ENCODE measurements at places on chromosomes 6 and 20.

DNA sequence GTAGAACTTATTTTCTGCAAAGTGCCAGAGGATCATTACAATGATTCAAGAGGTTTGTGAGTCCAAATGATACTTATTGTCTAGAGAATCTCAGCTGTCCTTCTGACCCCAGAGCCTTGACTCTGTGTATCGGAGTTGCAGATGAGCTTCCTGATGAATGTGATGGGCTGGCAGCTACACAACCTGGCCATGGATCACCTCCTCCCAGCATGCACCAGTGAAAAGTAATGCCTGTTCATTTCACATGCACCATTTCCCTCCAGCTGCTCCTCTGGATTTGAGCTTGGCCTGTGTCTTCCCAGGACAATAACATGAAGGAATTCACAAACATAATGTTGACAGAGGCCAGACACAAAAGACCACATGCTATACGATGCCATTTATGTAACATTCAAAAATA, 30.0 kb downstream of the SNHG17 start:
- no peak for DNase-seq

DNA sequence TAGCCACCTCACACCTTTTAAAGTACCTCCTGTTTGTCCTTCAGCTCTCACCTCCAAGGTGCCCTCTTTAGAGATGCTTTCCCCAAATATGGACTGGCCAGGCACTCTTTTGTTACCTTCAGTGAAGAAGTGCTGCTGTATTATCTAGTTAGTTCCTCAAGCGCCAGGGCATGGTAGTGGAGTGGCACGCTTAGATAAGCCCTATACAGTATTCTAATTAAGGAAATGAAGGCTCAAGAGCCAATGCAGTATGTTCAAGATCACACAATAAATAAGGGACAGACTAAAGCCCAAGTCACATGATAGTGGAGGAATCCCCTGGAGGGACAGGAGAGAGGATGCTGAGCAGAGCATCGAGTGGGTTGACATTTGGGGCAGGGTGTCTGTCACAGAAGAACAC, 28.5 kb upstream of the GFOD1 start:
- DNase-seq: no peak

- DNase-seq: no peak
These were observed 20.6 kb downstream of the NHLRC1 start for GRCh38 chr6:18101873-18102272.

- no peak for DNase-seq
These were observed 75.1 kb downstream of the QKI start for GRCh38 chr6:163489584-163489983.

GRCh38 chr6:117910549-117910948, 3.5 kb downstream of the SLC35F1 start:
- DNase-seq: no peak

- DNase-seq: no peak
These were observed 49.8 kb downstream of the CPXM1 start for GRCh38 chr20:2750491-2751251.

GRCh38 chr6:2410656-2411380, 165.4 kb upstream of the GMDS start:
- DNase-seq: no peak

GRCh38 chr6:24865161-24865560, 66.4 kb upstream of the ARMH2 start:
- no peak for DNase-seq

DNA sequence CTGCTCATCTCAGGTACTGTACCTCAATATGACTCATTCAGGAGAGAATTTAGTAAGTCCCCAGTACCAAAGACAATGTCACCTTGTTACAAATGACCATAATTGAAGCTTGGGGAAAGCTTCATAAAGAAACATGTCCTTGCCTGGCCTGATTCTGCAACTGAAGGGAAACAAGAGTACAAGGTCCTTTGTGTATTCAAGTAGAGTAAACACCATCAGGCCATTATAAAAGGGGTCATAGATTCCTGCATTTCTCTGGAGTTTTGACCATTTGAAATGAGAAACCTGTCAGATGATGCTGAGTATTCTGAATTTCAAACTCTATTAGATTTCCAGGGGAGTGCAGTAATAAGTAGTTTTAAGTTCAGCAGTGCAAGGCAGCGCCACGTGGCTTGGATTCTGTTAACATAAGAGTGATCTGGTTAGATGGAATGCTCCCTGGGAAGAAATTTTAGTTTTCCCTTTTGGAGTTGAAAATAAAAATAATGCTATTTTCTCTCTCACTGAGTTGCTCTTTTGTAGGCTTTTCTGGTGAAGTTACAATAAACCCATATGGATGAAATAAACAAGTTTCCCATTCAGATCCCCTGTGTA, 1054.3 kb downstream of the EPHA7 start:
- no peak for DNase-seq

DNA sequence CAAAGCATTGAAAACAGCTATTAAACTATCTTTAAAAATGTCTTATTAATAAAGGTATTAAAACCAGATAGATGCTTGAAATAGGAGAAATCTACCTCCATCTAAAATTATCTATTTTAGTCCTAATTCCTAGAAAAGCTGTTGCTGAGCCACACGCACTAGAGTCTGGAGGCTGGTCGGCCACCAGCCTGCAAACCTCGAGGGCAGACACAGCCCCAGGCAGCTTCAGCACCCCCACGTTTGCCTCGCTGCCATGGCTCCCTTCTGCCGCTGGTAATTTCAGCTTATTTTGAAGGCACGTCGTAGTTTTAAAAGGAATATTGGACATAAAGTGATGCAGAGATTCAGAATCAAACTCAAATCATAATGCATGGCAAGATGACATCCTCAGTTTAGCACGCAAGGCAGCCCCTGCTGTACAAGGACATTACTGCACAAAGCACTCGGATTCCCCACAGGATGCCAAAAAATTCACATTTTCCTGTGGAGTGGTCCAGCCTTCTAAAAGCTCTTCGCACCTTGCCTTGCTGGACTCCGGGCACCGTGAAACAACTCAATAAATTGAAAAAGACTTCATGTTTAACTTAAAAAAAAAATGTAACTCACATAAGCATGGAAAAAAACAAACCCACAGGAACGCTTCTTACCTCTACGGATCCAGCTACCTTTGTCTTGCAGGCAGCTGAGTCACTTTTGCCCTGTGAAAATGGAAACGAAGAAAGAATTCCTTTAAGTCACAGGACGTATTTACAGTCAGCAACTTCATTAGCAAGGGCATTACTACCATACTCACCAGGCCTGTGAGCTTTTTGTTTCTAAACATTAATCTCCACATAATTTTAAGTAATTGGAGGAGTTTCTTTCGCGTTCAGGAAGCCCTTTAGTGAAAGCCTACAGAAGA, 143.4 kb upstream of the RPS6KA2 start:
- no peak for DNase-seq

GRCh38 chr6:87066449-87067333, 28.2 kb downstream of the CGA start:
- DNase-seq: no peak

DNA sequence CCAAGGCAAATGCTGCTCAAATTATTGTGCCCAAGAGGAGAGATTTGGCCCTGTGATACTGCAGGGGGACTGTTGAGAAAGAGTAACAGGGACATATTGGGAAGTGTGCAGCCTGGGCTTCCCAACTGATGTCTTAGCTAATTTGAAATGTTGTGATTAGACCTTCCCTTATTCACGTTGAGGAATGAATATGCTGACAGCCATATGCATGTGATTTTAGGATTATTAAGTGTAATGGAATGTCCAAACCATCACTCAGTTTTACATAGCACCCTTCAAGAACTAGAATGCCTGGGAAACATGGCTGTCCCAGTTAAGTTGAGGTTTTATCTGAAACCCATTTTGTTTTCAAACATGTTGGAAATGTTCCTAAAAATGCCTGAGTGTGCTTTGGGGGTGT, 81.4 kb downstream of the CARMIL1 start:
- no peak for DNase-seq

DNA sequence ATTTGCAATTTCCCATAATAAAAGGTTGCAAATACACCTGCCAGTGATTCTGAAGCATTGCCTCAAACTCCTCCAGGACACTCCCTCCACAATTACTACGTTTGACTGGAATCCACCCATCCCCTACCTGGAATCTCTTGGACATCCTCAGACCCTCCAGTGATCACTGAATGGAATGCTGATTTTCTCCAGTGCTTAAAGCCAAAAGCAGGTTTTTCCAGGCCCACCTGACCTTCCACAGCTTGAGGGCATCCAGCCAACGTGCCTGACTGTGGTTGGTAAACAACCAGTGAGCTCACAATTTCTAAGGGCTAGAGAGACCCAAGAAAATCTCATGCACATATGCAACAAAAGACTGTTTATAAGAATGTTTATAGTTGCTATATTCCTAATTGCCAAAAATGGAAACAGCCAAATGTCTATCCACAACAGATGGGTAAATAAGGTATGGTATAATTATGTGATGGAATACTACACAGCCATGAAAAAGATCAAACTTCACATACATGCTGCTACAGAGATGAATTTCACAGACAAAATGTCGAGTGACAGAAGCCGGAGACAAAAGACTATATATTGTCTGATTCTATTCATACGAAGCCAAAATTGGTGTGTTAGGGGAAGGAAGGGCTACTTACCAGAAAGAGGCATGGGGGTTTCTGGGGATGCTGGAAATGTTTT, 147.1 kb upstream of the RREB1 start:
- no peak for DNase-seq

DNA sequence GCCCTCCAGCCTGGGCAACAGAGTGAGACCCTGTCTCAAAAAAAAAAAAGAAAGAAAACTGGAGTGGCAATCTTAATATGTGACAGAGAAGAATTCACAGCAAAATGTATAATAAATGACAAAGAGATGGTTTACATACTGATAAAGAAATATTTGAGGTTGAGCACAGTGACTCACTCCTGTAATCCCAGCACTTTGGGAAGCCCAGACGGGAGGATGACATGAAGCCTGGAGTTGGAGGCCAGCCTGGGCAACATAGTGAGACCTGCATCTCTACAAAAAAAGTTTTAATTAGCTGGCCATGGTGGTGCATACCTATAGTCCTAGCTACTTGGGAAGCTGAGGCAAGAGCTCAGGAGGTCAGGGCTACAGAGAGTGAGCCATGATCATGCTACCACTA, 12.4 kb upstream of the DEFB118 start:
- DNase-seq: no peak

DNA sequence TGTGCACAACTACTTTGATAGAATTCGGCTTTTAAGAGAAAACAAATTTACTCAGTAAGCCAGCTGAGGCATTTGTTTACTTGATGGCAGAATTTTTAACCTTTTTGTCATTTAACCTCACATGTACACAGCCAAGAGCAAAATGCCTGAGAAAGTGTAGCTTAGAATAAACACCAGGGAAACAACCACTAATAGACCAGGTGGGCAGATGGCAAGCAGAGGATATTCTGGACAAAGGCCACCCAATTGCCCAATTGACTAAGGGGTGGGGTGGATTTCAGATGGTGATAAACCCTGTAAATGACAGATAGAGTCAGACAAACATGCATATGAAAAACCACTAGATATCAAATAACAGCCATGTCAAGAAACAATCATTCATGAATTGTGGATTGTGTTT, 190.7 kb upstream of the FBXL4 start:
- no peak for DNase-seq

GRCh38 chr20:32560989-32561830, 23.9 kb downstream of the NOL4L start:
- no peak for DNase-seq

DNA sequence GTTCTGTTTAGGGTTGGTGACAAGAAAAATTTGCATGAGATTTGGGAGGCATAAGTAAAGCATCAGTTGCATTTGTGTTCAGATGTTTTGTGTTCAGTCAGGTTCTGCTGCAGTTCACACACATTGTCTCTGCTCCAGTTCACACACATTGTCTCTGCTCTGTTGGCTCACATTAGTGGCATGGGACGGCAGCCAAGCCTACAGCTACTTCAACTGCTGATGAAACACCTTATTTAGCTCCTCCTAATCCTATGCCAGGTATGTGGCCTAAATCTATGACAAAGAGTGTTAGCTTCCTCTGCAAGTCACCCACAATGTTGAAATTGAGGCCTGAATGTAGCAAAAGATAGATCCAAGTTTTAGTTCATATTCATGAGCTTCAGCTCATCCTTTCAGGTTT, 278.1 kb upstream of the SYNCRIP start:
- no peak for DNase-seq

DNA sequence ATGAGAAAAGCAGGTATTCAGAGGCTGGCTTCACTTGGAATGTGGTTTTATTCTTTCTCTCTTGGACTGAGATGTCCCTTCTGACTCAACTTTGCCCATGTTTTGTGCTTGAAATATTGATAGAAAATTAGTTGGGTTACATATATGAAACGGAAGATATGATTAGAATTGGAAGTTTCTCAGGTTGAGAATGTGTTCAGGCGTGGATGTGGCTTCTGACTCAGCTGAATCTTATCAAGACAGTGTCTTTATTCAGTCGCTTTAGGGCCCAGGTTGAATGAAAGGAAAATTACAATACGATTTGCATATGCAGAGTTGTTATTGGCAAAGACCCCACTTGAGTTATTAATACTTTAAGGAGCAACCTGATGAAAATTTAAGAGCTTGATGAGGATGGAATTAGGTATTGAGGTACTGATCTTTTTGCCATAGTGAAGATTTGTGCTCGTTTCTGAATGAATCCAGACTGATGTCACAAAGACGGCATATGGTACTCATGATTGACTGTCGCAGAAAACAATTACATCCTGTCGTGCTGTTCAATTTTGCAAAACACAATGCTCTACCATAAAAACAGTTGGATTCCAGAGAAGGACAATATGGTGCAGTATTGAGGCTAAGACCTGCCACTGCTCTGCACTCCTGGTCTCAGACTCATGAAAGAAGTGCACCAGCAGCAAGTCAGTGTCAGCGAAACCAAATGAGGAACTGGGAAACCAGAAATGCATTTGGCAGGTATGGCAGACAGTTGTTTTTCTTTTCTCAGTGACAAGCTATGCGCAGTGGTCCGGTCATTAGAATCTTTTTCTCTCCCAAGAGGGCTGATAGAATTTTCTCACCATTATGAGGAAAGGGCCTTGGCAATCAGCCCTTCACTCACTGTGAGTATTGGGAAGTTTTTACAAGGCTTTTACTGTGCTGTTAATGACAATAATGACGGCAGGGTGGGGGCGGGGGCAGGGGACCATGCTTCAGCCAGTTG, 158.3 kb downstream of the DOK5 start:
- DNase-seq: no peak

GRCh38 chr6:129709196-129709768, 695 bp downstream of the ARHGAP18 start:
- no peak for DNase-seq

- no peak for DNase-seq
These were observed 87.1 kb downstream of the COL19A1 start for GRCh38 chr6:69953491-69953890.

- no peak for DNase-seq
These were observed 95.8 kb downstream of the ERMARD start for GRCh38 chr6:169847141-169847674.

- no peak for DNase-seq
These were observed 10.5 kb downstream of the PTGIS start for GRCh38 chr20:49557449-49557848.

Data from stimulated activated CD4-positive, alpha-beta T cell treated with anti-CD3 and anti-CD28 coated beads, Interleukin-1b, Interleukin-23, amount 100 ng/mL, for 1 hour (primary cell).